ENCODE measurements at places on chromosomes 6 and 20.

DNA sequence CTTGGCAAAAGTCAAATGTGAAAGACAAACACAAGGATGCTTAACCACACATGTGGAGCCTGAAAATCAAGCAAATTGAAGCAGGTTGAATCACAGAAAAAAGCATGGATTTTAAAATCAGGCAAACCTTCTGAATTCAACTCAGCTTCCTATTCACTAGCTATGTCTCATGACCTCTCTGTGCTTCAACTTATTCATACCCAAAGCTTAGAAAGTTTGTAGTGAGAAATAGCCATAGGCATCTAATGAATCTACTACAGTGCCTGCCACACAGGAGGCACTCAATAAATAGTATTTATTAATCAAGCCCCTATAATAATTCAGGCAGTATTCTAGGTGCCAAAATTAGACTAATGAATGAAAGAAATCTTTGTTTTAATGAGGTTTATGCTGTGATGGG is 112.2 kb upstream of the TNFAIP3 start:
- DNase-seq = no peak

DNA sequence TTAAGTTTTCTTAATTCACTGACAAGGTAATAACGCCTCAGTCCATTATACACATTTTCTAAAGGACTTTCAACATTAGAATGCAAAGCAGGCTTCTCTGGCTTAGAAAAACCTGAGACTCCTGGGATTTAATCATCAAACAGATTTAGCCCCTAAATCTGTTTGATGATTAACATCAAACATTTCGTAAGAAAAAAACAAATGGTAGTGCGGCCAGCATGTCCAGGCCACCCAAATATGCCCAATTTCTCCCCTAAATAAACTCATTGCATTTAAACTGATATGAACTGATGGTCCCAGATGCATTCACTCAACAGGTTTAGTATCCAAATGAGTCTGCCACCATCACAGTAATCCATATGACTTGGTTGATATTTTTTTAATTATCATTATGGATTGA is 6.2 kb downstream of the TMEM74B start:
- DNase-seq = no peak

DNA sequence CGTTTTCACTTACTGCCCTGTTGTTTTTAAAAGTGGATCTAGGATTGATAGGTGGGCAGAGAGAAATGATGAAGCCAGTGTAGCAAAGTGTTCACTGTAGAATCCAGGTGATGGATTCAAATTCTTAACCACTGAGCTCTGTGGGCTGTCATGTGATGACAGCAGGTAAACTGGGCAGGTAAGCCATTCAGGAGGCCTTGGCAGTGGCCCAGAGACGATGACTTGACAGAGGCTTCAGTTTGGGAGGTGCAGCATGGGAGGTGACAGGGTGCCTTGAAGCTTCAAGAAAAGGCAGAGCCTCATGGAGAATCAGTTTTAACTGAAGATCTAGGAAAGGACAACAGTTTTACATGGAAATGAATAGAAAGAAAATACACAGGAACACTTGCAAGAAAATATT is 2.0 kb downstream of the NAA20 start:
- DNase-seq = no peak

GRCh38 chr6:157596461-157596860 is 215.5 kb downstream of the ZDHHC14 start:
- DNase-seq = no peak

GRCh38 chr6:144156338-144156737 is 6.0 kb downstream of the STX11 start:
- no peak for DNase-seq

GRCh38 chr20:16095226-16095625 is 478.0 kb downstream of the KIF16B start:
- no peak for DNase-seq

GRCh38 chr6:99338188-99338587 is 11.3 kb downstream of the FAXC start:
- DNase-seq = no peak
